ENCODE measurements at places on chromosomes 16 and 17.

- no peak for DNase-seq
These were observed 2.2 kb downstream of the HID1 start for GRCh38 chr17:74970395-74970794.

- DNase-seq = no peak
These were observed 1.9 kb upstream of the SLC5A2 start for GRCh38 chr16:31480851-31481536.

DNA sequence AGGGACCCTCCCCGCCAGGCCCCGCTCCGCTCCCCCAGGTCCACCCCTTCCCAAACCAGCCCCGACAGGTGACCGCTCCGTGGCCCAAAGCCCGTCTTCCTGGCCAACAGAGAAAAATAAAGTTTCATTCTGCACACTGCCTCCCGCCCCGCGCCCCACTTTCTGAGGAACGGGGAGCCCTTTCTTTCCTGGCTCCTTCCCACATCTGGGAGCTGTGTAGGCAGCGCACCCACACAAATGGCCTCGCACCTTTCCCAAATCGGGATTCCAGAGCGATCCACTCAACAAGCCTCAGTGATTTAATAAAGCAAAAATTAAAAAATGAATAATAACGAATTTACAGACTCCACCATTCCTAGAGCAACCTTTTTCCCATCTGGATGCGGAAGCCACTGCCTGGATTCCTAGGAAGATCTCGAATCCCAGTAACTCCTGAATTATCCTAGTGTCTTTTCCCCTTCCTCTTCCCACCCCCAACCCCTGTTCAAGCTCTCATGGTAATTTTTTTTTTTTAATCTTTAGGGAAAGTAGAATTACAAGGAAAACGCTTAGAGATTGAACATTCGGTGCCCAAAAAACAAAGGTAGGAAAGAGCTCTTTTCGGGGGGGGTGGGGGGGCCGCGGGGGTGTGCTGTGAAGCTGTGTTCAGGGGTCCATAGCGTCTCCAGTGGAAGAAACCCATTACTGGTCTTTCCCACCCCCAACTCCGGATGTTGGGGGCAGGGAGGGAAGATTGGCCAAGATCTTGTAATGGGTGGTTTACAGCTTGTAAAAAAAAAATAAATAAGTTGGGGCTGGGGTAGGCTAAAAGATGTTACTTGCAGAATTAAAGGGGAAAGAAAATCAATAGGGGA lies 1.6 kb downstream of the IGF2BP1 start:
- no peak for DNase-seq

DNA sequence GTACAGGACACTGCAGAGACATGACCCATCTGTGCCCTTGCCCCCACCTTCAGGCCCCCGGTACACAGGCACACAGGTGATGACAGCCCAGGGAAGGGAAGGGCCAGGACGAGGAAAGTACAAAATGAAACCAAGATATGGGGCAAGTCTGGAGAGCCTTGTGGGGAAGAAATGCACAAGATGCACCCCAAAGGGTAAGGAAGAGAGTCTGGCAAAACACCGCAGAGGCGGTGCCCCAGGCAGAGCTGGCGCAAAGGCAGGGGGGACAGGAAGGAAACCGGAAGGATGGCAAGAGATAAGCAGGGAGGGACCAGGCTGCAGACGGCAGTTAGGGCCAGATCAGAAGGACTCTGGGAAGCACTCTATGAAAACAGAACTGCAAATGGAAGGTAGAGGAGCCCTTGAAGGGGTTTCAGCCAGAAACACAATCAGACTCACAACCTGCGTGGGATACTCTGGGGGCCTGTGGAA lies 81.4 kb downstream of the SLC39A11 start:
- DNase-seq = no peak

DNA sequence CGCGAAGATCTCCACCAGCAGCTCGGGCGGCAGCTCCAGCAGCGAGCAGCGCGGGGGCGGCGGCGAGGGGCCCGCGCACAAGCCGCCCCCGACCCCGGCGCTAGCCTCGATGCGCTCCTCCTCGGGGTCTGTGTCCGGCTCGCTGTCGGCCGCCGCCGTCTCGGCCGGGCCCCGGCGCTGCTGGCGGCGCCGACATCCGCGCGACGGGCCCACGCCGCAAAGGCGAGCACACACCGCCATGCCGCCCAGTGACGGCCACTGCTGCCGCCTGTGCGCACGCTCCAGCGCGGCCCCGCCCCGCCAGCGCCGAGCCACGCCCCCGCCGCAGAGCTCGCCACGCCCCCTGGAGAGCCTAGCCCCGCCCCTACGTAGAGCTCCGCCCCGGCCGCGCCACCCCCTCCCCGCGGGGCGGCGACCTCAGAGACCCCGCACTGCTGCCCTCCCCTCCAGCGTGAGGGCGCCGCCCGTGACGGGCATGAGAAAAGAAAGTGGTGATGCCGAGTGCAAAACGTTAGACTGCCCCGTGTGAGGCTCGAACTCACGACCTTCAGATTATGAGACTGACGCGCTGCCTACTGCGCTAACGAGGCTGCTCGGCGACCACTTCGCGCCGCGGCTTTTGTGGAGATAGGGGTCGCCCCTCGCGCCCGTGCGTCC lies at the start of gene FBXO31:
FBXO31 (minus strand) TSS at position 272 of the 657 bp plus-strand sequence; CDS start at position 240, 32 bp downstream.
- DNase-seq = peak; percentile 85

GRCh38 chr16:48113471-48113870 lies 42.3 kb downstream of the ABCC12 start:
- DNase-seq = peak; percentile 20

DNA sequence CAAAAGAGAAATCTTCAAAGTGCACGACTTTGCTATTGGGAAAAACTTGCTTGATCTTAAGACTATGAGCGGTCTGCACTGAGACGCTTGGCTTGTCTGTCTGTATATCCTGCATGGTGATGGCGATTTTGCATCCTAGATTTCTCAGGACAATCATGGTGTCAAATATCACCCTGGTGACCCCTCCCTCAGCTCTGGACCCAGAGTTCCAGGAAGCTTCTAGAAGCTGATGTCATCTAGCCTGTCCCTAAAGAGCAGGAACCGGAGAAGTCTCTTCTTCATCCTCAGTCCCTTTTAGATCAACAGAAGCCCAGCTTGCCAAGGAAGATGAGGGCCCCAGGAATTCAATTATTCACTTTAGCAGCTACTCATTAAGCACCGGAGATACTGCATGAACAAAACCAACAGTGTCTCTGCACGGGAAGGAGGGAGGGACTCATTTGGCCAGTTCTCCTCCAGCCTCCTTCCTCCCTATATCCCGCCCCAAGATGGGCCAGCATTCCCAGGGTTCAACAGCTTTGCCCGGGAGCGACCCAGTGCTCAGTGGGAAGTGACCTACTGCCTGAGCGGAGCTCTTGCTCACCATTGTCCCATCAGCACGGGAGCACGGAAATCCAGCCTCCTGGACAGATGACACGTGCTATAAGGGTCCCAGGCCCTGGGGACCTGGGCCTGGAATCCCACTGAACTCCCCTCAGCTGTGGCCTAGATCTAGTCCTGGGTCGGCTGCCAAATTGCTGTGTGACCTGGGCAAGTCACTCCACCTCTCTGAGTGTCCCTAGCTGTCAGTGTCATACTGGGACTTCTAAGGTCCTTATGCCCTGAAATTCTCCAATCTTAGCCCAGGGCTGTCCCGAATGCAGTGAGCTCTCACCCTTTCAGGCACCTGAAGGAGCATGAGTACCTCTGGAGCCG lies 3.8 kb downstream of the EMP2 start:
- no peak for DNase-seq

DNA sequence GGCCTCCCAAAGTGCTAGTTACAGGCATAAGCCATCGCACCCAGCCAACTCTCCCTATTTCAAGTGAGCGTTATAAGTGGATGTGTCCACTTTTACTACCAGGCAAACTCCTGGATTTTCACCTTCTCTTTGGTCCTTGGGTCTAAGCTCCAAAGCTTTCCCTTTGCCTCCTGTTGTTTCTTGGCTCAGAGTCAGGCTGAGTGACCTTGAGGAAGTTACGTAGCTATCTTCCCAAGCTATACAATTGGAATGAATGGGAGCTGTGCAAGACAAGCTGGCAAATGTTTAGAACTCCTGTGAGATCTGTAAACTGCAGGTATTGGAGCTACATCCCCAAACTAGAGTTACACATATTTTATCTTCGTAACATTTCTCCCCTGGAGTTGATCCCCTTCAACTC lies 20.3 kb downstream of the NXPH3 start:
- DNase-seq = no peak

DNA sequence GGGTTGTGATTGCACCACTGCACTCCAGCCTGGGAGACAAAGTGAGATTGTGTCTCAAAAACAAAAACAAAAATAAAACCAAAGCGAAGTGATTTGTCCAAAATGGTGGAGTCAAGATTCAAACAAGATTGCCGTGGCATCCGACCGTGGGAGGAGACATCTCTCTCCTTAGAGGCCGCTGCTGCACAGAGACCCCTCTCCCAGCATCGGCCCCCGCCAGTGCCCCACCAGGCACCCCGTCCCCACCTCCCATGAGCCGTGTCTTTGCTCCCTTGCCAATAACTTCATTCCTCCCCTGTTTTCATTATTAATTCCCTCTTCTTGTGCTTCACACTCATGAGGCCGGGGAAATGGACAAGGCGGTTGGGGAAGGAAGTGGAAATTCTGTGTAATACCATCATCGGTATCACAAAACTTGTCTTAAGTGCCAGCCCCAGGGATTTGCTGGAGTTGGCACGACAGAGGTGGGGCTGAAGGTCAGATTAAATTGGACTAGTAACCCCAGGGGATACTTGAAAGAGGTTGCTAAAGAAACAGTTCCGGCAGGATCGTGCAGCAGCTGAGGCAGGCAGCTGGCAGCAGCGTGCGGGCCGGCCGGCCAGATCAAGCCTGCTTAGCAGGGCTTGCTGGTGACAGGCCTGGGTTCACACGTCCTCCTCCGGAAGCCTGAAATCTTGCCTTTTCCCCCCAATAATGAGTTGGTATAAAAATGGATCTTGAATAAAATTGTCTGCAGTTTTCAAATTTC lies 66.8 kb downstream of the RTN4RL1 start:
- no peak for DNase-seq

DNA sequence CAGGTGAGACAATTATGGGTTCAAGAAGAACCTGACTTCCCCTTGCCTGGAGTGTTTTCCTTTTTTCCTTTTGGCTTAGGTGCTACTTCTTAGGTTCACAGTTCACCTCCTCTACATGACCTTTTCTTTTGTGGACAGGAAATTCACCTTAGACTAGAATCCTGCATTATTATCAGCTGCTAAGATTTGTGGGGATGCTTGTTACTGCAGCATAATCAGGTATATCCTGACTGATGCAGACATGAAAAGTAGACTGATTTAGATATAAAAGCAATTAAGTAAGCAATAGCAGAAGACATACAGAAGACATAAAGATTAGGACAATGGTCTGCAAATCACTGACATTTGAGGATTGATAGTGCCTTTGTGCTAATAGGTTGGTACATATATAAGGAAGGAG lies 168.3 kb downstream of the SALL1 start:
- no peak for DNase-seq

GRCh38 chr17:36661047-36661666 lies 59.8 kb downstream of the MRM1 start:
- DNase-seq = no peak

DNA sequence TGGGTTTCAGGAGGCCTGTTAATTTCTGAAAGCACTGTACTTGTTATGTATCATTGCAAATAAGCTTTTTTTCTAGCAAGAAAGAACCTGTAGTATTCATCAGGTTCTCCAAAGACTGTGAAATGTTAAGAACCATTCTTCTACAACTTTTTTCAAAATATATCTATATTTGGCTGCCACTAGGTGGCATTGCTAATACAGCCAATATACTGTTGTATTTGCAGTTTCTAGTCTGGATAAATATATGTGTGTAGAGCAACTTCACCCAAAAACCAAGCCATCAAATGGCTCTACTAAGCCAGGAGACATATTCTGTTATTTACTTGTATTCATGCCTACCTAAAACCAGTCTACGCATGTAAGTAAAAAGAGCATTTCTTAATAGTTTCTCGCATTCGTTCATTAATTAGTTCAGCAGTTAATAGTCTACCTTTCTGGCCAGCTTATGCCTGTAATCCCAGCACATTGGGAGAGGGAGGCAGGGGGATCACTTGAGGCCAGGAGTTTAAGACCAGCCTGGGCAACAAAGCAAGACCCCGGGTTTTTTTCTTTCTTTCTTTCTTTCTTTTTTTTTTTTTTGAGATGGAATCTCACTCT lies 39.5 kb downstream of the VMP1 start:
- peak; percentile 16 for DNase-seq

GRCh38 chr16:12576878-12577277 lies 226.8 kb downstream of the CPPED1 start:
- no peak for DNase-seq

- DNase-seq = no peak
These were observed 7.1 kb upstream of the KRT23 start for GRCh38 chr17:40944531-40944930.

DNA sequence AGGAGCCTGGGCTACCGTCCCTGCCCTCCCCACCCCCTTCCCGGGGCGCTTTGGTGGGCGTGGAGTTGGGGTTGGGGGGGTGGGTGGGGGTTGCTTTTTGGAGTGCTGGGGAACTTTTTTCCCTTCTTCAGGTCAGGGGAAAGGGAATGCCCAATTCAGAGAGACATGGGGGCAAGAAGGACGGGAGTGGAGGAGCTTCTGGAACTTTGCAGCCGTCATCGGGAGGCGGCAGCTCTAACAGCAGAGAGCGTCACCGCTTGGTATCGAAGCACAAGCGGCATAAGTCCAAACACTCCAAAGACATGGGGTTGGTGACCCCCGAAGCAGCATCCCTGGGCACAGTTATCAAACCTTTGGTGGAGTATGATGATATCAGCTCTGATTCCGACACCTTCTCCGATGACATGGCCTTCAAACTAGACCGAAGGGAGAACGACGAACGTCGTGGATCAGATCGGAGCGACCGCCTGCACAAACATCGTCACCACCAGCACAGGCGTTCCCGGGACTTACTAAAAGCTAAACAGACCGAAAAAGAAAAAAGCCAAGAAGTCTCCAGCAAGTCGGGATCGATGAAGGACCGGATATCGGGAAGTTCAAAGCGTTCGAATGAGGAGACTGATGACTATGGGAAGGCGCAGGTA lies 762 bp downstream of the CDK12 start:
- no peak for DNase-seq

GRCh38 chr16:88938777-88939244 lies 38.2 kb downstream of the CBFA2T3 start:
- DNase-seq = no peak

- peak; percentile 76 for DNase-seq
These were observed 604 bp downstream of the PRR14 start for GRCh38 chr16:30651124-30652004.

GRCh38 chr17:16040710-16041251 lies 41.2 kb downstream of the TTC19 start:
- peak; percentile 11 for DNase-seq

- DNase-seq = no peak
These were observed 9.3 kb downstream of the MMP2 start for GRCh38 chr16:55488306-55488705.

Measured in HuH-7 (cell line).